Gastrocnemius medialis (tissue), 4 donors: ENCODE measurements at places on chromosomes 3 and 15. TPM values are rescaled to one million over a fixed set of nuclear protein-coding genes. Genes with fewer than 3 reads are reported as not detected.

COL8A1 gene
- total RNA-seq, result 2.2 TPM

NEDD4 gene
- total RNA-seq, result 268 TPM

RBPMS2 gene
- 0.11 TPM for total RNA-seq

COL6A5 gene
- total RNA-seq, result not detected

TMEM266 gene
- 3.6 TPM for total RNA-seq

GOLGA6B gene
- total RNA-seq, result not detected

TMEM207 gene
- not detected for total RNA-seq

PLD1 gene
- total RNA-seq, result 5.4 TPM

ZIC1 gene
- 3.3 TPM for total RNA-seq

NCK1 gene
- total RNA-seq, result 29.6 TPM

BTLA gene
- total RNA-seq, result not detected

PRRT3 gene
- 2.2 TPM for total RNA-seq

ARHGEF26 gene
- total RNA-seq, result 1.0 TPM
